ENCODE measurements at places on chromosomes 2 and 18.

GRCh38 chr2:160891353-160891740 is 268.9 kb upstream of the TANK start:
- DNase-seq, result no peak

DNA sequence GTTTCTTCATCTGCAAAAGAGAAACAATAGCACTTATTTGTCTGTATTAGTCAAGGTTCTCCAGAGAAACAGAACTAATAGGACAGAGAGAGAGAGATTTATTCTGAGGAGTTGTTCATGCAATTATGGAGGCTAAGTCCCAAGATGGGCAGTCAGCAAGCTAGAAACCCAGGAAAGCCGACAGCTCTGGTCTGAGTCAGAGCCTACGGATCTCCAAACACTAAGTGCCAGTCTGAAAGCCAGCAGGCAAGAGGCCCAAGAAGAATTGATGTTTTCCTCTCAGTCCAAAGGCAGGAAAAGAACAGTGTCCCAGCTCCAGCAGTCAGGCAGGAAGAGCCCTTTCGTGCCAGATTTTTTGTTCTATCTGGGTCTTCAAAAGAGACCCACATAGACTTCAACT is 36.5 kb upstream of the SLC66A3 start:
- no peak for DNase-seq

- peak; percentile 26 for DNase-seq
These were observed 34.2 kb downstream of the CERS6 start for GRCh38 chr2:168490015-168490874.

GRCh38 chr2:10166676-10167292 is 44.2 kb downstream of the RRM2 start:
- DNase-seq, result no peak

- no peak for DNase-seq
These were observed 97.6 kb downstream of the MAPRE2 start for GRCh38 chr18:35138773-35139172.

GRCh38 chr2:105937498-105938097 is 192.9 kb downstream of the NCK2 start:
- no peak for DNase-seq

DNA sequence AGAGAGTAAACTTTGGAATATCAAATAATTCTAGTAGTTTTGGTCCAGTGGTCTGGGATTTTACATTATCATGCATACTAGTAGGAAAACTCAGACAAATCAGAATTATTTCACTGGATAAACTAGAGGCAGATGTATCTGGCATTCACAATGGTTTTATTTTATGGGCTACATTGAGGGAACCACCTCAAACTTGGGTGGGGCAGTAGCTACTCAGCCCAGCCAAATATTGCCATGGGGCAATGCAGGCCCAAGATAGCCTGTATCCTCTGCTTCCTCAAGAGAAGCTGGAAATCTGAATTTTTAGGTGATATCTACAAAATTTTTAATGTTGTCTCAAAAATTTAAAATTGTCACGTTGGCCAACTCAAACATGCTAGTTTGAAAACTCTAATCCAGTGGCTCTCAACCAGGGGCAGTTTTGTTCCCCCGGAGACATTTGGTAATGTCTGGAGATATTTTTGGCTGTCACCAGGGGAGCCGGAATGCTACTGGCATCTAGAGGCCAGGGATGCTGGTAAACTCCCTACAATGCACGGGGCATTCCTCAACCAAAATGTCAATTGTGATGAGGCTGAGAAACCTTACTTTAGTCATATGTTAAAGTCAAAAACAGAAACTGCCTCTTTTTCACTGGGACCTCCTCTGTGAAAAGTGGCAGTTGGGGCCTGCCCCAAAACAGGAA is 172.8 kb upstream of the SPRED2 start:
- DNase-seq, result no peak

GRCh38 chr2:233481368-233482142 is 85.0 kb downstream of the USP40 start:
- DNase-seq, result no peak

DNA sequence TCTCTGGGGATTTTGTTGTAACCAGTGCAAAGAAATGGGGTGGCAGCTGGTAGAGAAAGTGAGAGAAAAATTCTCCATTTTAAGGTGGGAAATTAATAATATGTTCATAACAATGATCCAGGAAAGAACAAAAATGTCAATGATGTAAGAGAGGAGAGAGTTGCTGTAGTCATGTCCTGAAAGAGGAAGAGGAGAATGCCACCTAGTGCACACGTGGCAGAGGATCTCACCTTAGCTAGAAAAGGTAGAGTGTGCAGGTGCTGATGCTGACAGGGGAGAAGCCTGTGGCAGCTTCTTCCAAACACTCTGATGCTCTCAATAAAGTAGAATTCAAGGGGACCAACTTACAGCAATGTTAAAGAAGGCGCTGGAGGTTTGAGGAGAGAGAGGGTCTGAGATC is 282.9 kb upstream of the PKDCC start:
- no peak for DNase-seq

DNA sequence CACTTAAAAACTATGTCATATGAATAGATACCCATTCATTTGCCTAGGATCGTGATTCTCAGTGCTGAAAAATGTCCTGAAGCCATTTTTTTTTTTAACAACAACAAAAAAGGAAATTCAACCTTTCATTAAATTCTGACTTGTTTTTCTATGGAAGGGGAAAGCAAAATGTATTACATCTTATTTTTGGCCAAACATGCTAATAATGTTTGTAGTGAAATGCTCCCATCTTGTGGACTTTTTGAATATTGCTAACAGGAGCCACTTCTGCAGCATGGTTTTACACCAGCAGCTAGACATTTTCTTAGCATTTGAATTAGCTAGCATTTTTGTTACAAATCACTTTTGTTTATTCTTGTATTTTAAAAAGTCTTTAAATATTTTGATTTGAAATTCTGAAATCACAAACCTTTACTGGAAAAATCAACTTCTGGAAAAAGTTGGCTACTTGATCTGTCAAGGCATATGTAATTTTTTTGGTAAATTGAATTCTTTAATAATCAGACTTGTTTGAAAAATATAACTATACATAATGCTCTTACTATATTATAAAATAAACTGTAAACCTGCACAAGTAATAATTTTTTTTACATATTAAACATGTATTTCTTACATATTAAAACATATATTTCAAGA is 75.8 kb downstream of the KIDINS220 start:
- DNase-seq, result no peak

- DNase-seq, result no peak
These were observed 3.4 kb downstream of the OSR1 start for GRCh38 chr2:19355014-19355405.

- DNase-seq, result no peak
These were observed 217.2 kb downstream of the ARL4C start for GRCh38 chr2:234279637-234280036.

DNA sequence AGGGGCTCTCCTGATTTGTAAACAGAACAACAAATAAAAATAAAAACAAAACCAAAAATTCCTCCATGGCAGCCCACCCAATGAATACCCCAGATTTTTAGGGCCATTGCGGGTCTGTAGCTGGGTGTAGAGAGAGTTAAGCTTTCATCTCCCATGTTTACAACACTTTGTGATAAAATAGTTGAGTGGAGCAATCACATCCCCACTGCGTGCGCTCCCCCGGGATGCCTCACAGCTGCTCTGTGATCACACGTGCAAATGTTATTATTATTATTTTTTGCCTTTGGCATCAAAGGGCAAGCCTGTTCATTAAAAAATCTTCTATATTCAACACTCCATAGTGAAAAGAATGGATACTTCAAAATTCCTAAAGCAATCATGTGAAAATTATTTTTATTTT is 118.0 kb downstream of the MBP start:
- DNase-seq, result no peak

- peak; percentile 77 for DNase-seq
These were observed 28.5 kb downstream of the HPCAL1 start for GRCh38 chr2:10331027-10331701.

- no peak for DNase-seq
These were observed 231.1 kb upstream of the HS6ST1 start for GRCh38 chr2:128549646-128550260.

DNA sequence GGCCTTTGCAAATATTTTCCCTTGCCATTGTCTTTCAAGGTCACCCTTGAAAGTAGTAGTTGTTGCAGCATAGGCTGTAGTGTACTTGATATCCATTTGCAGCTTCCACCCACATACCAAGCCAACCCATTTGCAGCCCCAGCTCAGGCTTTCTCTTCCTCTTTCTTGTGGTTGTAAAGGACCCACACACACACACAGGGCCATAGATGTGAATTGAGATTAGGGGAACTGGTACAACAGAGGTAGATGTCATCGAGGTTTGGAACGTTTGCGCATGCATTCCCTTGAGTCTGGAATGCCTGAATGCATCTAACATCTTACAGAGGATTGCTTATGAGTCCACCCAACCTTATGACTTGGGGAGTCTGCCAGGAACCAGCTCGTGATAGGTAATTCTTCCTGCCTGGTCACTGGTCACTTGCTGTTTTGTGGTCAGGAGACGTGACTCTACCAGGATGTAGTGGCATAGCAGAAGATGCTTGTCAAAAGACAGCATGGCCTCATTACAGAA is 91.9 kb downstream of the MRPS9 start:
- no peak for DNase-seq

DNA sequence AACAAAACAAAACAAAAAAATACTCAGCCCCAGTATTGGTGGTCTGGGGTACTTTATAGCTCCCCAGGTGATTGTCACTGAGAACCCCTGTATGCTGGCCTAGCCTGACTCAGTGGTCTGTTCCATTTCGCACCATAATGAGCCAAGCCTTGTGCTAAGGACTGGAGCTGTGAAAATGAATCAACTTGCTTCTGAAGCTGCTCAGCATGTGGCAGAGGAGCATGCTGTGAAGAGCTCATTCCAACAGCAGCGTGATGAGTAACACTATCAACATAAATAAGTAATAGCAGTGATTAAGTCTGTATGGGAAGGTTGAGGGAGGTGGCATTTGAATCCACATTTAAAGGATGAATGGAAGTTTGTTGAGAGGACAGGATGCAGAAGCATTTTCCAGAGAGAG is 67.2 kb upstream of the ATL2 start:
- DNase-seq, result no peak

DNA sequence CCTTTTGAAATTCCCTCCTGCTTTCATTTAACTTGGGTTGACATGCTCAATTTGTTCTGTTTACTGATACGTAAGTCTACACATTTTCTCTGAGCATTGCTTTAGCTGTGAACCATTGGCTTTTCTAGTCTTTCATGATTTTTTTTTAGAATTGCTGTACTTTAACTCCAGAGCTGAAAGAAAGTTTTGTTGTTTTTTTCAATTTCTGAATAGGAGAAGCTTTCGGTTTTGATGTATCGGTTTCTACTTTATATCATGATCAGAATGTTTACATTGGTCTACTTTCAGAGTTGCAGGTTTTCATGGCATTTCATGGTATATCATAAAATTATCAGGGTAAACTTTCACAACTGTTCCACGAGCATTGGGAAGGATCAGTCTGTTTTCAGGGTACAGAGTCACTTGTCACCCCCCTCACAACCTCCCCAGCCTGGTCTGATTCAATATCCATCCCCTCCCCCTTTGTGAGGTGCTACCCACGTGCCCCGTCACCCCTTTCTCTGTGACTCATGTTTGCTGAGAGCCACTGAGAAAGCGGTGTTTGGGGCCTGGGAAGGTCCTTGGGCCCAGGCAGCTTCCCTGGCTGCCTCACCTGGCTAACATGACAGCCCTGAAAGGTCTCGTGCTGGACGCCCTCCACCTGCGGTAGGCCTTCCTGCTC is 7.0 kb downstream of the ASTL start:
- DNase-seq, result peak; percentile 23

DNA sequence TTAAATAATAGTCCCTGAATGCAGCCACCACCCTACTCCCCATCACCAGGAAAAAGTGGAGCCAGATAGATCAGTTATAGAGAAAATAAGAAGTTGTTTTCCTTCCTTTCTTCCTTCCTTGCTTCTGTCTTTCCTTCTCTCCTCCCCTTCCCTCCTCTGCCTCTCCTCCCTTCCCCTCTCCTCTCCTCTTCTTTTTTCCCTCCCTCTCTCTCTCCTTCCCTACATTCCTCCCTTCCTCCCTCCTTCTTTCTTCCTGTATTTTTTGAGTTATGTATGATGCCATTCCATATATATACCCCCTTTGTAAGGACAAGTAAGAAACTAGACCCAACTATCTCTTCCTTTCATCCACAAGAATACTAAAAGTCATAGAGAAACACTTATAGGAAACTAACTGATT is 265.7 kb downstream of the AGPS start:
- no peak for DNase-seq

DNA sequence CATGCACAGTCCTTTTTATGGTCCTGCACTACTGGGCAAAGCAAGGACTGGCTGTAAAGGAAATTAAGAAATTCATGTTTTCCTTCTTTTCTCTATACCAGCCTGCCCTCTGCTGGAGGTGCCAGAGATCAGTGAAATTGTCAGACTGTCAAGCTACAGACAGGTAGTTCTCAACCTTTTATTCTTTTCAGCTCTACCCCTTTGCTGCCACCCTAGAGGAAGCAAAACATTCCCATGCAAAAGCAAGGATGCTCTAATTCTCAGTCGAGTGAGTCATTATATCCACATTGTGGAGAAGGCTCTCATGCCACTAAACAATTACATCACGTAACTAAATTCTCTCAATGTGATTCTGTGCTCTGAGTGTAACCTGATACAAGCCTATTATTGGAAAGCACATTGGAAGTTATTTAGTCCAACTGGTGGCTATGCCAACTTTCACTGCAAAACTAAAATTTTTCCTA is 25.0 kb upstream of the RAPGEF4 start:
- peak; percentile 37 for DNase-seq

DNA sequence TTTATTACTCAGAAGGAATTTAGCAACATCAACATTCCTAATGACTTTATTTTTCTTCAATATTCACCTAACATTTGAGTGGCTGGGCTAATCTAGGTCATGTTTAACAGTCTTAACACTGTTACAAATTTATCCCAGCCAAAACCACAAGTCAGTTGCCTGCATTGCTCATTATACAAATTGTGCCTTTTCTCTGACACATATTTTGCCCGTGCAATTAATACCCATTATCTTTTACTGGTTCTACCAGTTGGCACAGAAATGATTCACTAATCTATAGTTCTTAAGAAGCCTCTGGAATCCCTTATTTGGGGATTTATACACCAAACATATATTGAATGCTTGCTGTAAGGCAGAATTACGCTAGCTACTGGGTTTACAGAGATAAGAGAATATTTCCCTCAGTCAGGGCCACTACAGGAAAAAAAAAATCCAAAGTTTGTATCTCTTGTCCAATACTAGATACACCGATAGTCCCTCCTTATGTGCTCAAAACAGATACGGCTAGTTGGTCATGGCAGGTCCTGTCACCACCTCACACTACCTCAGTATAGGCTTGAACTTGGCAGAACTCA is 46.3 kb downstream of the ZCCHC2 start:
- no peak for DNase-seq

DNA sequence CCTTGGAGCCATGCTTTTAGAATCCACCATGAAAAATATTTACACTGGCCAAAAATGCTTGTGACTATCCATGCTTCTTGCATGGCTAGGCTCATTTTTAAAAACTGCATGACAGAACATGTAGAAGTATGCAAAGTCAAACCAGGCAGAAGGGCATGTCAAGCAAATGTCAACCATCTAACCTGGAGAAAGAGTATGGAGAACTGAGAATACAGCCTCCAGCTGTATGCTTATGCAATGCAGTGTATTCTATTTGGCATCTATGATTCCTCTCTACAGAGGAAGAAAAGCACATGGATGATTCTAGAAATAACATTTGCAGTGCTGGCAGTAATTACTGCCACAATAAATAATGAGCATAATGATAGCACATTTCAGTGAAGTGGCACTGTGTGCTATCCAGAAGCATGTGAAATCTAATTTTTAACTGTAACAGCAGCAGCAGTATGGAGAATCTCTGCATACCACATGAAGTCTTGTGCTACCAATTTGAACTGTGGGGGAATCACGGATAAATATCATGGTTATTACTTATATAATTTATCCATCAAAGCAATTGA is 87.3 kb upstream of the CCDC141 start:
- no peak for DNase-seq
